Fibroblast of the conjunctiva (primary cell): ENCODE measurements at places on chromosomes 16 and 17.

DNA sequence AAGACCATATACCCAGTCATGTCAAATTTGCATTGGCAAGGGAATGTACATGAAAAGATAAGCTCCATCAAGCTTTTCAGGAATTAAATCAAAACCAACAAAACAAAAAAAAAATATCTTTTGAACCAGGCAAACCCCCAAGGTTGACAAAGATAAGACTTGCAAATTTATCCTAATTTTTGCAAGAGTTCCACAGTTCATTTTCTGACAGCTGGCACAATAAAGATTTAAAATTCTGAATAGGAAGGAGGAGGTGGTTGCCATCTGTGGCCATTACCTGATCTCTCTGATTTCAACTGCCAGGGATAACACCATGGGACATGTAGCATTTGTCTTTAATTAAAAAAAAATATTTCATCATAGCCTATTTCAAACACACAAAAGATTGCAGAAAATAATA is 135.9 kb upstream of the SHISA6 start:
- DNase-seq, result no peak

DNA sequence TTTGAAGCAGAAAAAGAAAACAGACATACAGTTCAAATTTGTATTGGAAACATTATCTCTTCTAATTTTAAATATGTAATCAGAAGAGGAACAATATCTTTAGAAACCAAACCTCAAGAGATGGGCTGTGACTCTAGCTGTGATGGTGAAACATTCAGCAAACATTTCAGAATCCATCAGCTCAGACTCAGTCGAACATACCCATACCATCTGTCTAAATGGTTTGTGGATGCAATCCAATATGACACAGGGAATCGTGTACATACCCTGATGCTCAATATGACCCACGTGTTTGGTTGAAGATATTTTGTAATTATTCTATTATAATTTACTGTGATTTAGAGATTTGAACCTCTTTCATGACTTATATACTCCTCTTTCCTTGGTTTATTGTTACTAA is 665.2 kb upstream of the CDH8 start:
- no peak for DNase-seq

GRCh38 chr17:1542316-1542715 is 20.3 kb downstream of the PITPNA start:
- DNase-seq, result no peak

DNA sequence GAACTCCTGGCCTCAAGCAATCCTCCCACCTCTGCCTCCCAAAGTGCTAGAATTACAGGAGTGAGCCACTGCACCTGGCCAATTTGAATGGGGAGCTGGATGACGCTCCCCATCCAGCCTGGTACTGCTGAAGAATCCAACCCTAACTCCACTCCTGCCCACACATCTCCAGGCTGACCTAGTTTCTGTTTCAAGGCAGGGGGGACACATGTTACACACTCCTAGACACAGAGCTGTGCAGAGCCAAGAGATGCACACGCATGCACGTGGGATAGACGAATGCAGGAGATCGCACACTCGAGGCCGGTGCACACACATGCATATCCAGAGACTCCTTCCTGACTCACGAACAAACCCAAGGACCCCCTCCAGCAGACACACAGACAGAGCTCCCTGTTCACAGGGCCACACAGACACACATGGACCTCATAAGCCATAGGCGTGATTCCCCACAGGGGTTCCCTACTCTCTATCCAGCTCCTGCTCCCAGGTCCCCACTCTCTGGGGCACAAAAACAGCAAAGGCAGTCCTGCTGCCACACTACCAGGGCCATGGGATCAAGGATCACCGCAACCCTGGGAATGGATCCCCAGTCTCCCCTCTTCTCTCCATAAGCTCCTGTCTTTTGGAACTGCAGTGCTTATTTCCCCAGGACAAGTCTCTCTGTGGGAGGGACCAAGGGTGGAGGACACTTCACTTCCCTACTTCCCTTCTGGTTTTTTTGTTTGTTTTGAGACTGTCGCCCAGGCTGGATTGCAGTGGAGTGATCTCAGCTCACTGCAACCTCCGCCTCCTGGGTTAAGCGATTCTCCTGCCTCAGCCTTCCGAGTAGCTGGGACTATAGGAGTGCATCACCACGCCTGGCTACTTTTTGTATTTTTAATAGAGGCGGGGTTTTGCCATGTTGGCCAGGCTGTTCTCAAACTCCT is 14.4 kb downstream of the EPOP start:
- no peak for DNase-seq

- no peak for DNase-seq
These were observed 90.9 kb upstream of the CORO6 start for GRCh38 chr17:29713626-29714025.

DNA sequence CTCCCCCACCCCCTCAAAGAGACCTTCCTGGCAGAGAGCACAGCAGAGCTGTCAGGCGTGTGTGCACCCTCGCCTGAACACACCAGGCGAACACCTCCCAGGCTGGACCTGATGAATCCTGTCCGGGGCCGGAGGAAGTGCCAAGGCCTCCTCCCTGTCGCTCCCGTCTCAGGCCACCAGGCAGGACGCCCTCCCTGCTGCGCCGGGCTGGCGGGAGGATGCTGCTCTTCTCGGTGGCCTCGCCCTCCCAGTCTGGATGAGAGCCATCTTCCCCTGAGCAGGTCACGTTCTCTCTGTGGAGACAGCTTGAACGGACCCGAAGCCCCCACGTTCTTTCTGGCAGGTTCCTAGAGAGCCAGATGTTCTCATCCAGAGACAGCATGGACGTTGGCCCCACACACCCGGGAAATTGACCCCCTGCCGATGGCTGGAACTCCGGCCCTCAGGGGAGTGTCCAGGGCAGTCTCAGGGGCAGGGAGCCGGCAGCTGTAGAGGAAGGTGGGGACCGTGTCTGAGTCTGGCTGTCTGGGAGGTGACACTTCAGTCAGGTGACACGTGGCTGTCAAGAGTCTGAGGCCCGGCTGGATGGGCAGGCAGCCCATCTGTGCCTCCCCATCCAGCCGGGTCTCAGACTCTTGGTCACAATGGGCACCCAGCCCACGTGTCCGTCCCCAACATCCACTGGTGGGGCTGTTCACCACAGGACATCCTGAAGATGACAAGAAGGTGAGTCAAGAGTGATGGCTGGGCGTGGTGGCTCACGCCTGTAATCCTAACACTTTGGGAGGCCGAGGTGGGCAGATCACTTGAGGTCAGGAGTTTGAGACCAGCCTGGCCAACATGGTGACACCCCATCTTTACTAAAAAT is 5.0 kb upstream of the TIMP2 start:
- DNase-seq, result no peak

DNA sequence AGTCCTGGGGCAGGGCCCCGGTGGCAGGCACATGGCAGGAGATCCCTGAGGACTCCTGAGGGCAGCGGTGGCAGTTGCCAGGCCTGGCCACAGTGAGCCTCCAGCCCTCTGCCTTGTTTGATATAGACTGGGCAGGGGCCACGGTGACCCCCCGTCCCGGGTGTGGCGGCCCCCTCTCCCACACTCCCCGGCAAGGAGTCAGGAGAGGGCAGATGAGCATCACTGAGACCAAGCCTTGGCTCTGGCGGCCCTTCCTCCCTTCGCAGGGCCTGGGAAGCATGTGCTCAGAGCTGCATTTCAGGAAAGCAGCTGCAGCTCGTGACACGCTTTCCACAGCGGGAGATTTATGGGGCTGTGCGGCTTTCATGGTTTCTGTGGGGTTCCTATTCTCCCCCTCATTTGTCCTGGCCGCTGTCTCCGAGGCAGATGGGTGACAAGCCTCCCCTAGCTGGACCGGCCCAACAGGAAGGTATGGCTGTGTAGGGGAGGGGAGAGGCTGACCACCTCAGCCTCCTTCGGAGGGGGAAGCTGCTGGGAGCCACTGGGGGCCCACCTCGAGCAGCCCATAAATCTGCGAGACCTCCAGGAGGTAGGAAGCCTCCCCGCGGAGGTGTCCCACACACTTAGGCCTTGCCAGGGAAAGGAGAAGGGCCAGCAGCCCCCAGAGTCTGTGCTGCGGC is 211.4 kb downstream of the NTN1 start:
- DNase-seq, result no peak

- no peak for DNase-seq
These were observed 16.7 kb upstream of the MYO18A start for GRCh38 chr17:29196769-29197515.

DNA sequence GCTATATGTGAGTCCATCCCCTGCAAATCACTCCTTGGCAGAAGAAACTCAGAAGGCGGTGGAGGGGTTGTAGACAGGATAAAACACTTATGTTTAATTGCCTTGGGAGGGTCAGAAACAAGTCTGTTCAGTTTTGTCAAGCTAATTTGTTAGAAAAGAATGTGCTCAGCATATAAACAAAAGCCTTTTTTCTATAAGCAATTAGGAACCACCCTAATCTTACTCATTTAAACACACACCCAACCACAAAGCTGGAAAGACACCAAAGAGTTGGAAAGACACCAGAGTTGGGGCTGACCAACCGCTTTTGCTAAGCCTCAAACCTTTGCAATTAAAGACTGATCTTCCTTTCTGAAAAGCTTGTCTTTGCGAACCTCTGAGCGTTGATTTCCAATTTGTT is 439.2 kb upstream of the ERCC4 start:
- no peak for DNase-seq

GRCh38 chr16:981695-982144 is at the start of gene SOX8:
SOX8 (plus strand) TSS chr16:981770; CDS start chr16:981923, 153 bp downstream.
- DNase-seq, result no peak

DNA sequence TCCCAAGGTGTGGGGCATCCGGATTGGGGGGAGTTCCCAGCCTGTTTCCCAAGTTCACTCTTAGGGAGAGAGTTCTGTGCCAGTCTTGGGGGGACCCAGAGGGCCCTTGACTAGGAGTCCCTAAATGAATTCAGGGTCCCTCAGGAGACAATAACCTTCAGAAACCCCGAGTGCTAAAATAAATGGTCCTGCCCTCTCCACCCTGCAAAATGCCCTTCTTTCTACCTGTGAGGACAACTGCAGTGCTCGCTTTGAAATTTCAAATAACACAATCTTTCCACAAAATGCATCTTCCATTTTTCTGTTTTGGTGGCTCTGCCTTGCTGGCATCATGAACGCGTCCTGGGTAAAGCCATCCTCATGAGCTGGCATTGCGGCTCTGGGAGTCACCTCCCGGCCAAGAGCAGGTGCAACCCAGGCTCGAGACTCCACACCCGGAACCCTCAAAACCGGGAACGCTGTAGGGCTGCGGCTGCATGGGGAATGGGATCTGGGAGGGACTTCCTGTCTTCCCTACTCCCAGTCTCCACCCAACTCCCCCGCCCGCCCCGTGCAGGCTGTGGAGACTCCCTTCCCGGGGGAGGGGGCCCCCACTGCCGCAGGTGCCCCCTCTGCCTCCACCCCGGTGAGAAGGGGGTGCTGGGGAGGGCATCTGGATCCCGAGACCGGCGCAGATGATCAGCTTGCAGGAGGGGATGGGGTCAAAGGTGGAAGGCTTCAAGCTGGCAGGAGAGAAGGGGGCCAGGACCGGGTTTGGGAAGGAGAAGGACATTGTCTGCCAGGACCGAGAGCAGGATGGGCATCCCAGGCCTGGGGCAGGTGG is at the start of gene ZNF205:
Gene ZNF205 (plus strand): TSS at position 529 of the 823 bp plus-strand sequence. CDS start 845 bp downstream, outside the sequence.
- DNase-seq, result no peak
